Activated CD4-positive, alpha-beta T cell treated with anti-CD3 and anti-CD28 coated beads, Interleukin-2, amount 50 U/mL, for 48 hours (primary cell): ENCODE measurements at places on chromosomes 6 and 20.
A peak's percentile ranks its signal among the peaks of the same experiment; 100 is the strongest.

DNA sequence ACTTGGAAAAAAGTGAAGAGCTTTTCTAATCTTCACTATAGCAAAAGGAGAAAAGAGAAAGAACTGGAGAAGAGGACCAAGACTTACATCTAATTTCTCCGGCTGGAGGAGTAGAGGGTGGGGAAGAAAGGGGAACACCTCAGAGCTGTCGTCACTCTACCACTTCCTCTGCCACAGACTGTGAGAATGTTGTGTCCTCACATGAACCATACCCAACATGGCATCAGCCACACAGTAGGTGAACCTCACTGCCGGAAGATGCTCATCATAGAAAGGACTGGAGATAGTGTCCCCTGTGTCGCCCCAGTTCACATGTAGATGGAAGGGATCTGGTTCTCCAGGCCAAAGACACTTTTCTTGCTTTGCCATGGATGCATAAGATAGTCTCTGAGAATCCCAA lies 604.4 kb upstream of the NOX3 start:
- no peak for DNase-seq

GRCh38 chr6:12350644-12351170 lies 60.5 kb downstream of the EDN1 start:
- no peak for DNase-seq

GRCh38 chr6:92942549-92942948 lies 476.8 kb downstream of the EPHA7 start:
- DNase-seq, result no peak

DNA sequence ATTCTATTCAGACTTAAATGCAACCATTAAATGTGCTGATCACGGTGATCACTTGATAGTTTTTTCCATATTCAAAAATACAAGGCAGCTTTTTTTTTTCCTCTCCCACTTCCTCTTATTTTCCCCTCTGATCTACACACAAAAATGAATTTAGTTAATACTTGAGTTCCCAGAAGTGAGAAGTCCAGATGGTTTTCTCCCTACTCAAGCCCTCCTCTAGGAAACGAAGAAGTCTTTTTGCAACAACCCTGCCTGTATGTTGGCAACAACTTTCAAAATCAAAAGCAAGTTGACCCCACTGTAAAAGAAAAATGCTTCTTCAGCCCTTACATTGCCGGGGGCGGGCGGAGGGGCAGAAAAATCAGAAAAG lies 24.3 kb downstream of the ARHGAP18 start:
- no peak for DNase-seq

DNA sequence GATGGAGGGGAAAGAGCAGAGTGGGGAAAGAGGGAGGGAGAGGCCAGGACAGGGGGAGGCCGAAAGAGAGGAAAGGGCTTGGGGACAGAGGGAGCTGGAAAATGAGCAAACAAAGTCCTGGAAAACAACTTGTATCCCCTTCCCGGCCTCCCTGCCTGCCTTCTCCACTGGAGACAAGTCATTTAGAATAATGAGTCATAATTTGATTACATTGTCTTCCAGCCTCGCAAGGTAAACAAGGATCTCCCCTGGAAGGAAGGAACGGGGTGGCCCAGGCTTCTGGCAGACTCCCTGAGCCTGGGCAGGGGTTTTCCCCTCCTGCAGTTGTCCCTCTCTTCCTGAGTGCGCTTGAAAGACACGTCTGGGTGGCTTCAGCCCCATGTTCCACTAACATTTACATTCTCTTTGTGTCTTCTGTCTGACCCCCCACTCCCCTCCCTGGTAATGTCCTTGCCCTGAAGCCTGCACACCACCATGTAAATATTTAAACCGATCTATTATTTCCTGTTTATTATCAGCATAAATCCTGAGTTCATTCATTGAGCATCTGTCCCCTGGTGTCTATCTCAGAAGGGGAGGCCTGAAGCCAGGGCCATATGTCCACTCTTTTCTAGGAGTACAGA lies 12.1 kb upstream of the MRPS18A start:
- no peak for DNase-seq

GRCh38 chr20:48141660-48142515 lies 356.6 kb upstream of the SULF2 start:
- DNase-seq, result no peak

DNA sequence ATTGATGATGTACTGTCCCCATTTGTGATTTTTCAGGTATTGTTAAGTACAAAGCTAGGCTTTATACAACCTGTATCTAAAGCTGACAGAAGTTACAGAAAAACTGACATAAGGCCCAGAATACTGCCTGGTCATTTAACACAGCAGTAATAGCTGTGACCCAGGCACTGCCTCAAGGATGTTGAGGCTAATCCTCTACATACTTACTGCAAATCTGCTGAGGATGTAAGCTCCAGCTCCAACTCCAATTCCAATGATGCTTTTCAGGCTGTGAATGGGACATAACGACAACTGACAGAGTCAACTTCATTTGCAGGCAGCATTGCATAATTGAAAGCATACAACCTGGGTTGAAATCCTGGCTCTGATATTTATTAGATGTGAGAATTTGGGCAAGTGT lies 36.3 kb upstream of the SLA2 start:
- no peak for DNase-seq

- no peak for DNase-seq
Observed at GRCh38 chr20:7355051-7355450, 585.2 kb downstream of the HAO1 start.

DNA sequence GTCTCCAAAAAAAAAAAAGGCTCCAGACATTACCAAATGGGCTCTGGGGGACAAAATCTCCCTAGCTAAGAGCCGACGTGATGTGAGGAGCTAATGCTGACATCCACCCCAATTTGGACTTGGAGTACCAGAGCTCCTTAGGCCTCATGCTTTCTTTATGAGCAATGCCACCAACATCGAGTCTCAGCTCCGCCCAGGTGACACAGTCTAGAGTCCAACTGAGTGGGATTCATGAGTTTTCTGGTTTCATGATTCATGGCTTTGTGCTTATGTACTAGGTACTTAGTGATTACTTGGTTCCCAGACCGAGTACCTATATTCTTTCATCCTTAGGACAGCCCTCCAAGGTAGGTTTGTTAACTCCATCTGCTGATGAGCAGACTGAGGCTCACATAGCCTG lies 4.4 kb downstream of the ANKRD60 start:
- DNase-seq, result peak; percentile 65

DNA sequence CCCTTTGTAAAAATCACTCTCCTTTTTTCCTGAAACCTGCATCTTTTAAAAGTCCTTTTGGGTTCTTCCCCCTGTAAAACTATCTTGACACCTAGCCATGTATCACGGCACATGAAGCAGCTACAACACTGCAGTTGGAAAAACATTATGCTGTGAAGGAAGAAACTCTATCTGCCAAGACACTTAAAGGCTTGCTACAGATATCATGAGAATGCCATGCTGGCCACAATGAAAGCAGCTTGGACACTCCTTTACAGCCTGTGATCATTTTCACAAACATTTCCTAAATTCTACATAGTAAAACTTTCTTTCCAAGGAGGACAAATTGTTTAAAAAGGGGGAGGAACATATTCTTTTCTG lies 31.8 kb downstream of the CNKSR3 start:
- no peak for DNase-seq

- DNase-seq, result no peak
Observed at GRCh38 chr20:43220612-43221011, 30.9 kb upstream of the PTPRT start.

GRCh38 chr20:19015351-19016139 lies 196.9 kb upstream of the SLC24A3 start:
- no peak for DNase-seq

- DNase-seq, result peak; percentile 31
Observed at GRCh38 chr6:43454696-43455530, 435 bp downstream of the DLK2 start.

- no peak for DNase-seq
Observed at GRCh38 chr20:58909585-58909984, 57.1 kb downstream of the GNAS start.

DNA sequence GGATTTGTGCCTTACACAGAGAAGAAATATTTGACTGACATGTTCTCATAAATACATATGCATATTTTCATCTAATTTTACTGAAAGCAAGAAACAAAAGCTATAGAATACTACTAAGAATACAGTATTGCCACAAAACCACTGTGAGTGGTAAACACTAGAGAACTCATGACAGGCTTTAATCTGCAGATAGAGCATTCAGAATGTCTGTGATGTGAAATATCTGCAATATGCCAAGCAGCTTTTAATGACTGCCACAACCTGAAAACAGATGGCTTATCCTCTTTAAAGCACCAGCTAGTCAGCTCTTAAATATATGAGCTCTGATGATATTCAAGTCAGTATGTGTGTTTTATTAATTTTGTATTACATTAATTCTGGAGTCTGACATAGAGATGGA lies 3.4 kb downstream of the NAPB start:
- DNase-seq, result no peak

DNA sequence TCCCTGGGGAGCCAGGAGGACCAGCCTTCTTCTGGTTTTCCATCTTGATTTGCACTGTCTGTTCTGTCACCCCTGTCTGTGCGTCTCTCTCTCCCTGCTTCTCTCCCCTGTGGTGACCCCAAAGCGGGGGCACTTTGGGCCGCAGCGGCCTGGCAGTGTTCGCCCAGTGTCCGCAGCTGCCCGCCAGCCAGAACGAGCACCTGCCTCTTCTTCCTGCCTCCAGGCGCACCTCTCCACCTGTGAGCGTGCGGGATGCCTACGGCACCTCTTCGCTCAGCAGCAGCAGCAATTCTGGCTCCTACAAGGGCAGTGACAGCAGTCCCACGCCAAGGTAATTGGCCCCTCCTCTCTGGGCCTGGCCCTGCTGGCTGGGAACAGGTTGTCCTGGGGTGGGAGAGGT lies 30.8 kb downstream of the SNPH start:
- no peak for DNase-seq

DNA sequence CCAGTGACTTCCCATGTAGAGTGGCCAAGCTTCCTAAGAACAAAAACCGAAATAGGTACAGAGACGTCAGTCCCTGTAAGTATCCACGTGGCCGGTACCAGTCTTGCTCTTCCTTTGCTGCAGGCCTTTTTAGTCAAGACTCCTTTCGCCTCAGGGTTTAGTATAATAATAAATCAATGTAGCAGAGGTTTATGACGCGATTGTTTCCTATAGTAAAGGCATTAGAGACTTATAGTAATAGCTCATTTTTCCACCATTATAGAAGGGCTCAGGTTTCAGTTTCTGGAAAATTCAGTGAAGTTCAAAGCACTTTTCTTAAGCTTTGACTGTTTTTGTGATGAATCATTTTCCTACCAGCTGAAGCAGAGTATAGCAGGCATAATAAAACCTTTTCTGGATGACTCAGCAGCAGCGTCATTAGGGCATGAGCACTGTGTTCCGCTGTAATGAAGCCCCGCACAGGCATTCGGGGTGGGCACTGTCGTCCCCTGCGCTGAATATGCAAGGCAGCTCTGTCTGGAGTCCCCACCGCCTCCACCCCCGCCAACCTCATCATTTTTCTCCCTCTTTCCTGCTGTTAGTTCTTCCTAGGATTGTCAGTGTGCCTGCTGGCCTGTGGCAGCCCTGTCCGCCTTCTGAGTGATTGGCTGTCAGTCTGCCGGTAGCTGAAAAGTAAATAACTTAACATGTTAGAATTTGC lies 51.3 kb downstream of the PTPN1 start:
- DNase-seq, result peak; percentile 75

DNA sequence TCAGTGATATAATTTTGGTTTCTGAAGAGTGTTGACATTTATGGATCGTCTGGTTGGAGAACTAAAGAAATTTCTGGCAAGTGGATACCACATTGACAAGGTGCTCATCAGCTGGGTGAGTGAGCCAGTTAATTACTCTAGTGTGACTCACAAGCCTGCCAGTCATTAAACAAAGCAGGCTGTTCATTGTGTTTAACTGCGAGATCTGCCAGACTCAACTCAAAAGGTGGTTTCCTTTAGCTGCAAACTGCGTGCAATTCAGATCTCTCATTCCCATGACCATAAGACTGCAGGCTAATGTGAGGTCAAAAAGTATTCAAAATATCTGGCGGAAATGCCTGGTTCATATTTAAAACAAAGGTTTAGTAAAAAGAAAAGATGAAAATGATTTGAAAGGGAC lies 32.5 kb upstream of the IYD start:
- DNase-seq, result no peak

- no peak for DNase-seq
Observed at GRCh38 chr6:34036357-34037069, 109.4 kb downstream of the GRM4 start.

DNA sequence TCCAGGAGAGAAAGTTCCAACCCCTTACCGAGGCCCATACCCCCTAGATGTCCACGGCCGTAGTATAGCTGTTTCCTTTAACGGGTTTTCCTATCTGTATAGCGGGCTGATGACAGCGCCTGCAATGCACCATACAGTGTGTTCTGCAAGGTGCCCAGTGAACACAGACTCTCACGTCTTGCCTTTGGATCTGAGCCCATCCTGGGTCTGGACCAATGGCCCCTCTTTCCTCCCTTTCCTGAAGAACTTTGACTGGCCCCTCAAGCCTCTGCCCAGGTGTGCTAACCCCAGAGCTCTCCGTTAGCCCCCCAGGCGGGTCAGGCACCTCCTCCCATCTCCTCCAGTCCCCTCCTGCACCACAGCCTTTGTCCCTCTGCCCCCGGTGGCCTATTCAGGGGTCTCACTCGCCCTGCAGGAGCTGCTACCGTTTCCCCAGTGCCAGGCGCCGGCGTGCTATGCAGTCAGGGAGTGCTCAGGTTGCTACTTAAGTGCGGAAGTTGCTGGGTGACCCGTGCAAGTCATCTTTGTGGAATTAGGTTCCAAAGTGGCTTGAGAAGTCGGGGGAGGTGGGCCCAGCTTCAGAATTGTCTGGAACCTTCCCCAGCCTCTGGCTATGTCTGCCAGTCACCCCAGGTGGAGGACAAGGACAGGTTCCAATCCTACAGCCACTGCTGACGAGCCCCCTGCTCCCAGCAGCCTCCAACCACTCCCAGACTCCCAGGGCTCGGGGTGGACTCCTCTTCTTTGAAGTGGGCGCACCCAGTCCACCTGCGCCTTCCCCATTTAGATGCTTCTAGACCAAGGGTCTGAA lies 35.0 kb upstream of the ZBP1 start:
- no peak for DNase-seq

DNA sequence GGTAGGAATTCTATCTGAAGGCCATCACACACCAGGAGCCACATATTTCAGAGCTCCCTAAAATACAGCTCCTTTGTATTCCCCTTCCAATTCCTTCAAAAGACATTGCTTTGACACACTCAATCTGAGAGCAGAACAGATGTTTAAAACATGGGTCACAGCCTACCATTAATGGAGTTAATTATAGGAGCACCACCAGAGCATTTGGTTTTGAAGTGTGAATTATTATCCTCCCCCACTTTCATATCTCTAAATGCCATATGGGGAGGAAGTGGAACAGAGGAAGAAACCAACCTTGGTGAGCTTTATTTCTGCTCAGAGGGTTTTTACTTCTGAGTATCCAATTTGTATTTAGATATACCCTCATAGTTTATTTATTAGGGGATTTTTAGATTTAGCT lies 50.7 kb upstream of the TNFRSF21 start:
- DNase-seq, result no peak

GRCh38 chr6:5095236-5095635 lies 10.1 kb downstream of the PPP1R3G start:
- DNase-seq, result no peak

- DNase-seq, result no peak
Observed at GRCh38 chr20:40676491-40677269, 12.4 kb downstream of the MAFB start.
